ENCODE measurements at places on chromosomes 3 and 15.

DNA sequence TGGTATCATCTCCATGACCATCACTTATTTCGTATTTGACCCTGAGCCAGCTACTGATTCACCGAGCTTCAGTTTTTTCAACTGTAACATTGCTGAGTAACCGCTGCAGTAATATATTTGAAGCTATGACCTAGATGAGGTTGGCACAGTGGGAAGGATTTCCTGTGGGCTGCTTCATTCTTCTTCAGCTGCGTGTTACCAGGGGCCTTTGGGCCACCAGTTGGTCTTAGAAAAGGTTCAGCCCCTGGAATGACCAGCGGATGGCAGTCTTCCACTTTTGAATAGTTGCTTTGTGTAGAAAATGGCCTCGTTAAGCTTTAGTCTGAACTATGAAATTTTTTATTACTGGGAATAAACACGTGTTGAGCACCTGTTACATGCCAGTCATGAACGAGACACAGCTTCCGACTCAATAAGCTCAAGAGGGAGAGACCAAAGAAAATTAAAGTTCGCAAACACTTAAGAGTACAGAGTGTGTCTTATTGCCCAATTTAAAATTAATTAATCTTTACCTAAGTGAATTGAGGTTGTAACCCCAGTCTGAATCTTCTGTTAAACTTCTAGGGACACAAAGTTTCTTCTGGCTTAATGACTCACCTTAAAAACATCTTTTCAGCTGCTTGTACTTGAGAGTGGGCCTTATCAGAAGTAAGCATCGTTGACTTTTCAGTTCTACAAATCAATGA lies 57.6 kb upstream of the NR2E3 start:
- no peak for DNase-seq

GRCh38 chr3:47961815-47962606 lies 54.2 kb downstream of the MAP4 start:
- no peak for DNase-seq

DNA sequence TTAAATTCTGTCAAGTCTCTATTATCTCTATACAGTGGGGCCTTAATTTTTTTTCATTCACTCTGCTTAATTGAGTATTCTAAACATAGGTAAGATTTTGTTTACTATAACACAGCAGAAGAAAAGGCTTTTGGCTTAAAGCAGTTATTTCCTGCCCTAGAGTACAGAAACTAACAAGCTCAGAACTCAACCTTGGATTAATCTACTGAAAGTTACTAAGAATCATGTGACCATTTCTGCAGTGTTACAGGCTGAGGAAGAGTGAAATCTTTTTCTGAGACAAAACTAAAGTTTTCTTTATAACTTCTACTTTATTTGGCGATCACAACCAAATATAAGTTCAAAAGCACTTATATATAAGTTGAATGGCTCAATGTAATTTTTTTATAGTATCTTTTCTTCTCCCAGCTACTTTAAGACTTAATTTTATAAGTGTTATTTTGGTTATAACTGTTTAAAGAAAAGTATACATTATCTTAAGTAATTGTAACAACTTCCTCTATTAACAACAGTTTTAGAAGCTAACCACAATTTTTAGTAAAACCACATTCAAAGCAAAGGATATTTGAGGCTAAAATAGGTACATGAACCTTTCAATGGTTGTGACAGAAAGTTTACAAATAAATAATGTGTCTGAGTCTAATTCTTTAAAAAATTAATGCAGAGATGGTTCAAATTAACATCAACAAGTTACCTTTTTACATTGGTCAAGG lies 240.6 kb upstream of the NAALADL2 start:
- no peak for DNase-seq

- no peak for DNase-seq
These were observed 19.8 kb downstream of the TYRO3 start for GRCh38 chr15:41578736-41579383.

DNA sequence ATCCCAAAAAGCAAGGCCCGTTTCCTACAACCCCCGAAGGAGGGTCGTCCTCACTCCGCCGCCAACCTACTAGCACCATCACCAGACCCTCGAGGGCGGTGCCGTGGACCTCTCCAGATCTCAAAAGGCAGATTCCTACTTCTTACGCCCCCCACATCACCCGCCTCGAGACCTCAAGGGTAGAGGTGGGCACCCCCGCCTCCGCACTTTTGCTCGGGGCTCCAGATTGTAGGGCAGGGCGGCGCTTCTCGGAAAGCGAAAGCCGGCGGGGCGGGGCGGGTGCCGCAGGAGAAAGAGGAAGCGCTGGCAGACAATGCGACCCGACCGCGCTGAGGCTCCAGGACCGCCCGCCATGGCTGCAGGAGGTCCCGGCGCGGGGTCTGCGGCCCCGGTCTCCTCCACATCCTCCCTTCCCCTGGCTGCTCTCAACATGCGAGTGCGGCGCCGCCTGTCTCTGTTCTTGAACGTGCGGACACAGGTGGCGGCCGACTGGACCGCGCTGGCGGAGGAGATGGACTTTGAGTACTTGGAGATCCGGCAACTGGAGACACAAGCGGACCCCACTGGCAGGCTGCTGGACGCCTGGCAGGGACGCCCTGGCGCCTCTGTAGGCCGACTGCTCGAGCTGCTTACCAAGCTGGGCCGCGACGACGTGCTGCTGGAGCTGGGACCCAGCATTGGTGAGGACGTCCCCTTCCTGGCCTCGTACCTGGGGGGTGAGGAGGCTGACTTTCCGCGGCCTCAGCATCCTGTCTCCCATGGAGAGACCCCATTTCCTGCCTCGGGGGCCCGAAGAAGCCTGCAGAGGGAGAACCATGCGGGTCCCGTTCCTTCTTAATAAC lies at the start of gene MYD88:
Gene MYD88, plus strand, starts transcription at position 313 of the 842 bp plus-strand sequence. Its CDS starts 40 bp downstream, at position 353.
- DNase-seq: peak; percentile 51

DNA sequence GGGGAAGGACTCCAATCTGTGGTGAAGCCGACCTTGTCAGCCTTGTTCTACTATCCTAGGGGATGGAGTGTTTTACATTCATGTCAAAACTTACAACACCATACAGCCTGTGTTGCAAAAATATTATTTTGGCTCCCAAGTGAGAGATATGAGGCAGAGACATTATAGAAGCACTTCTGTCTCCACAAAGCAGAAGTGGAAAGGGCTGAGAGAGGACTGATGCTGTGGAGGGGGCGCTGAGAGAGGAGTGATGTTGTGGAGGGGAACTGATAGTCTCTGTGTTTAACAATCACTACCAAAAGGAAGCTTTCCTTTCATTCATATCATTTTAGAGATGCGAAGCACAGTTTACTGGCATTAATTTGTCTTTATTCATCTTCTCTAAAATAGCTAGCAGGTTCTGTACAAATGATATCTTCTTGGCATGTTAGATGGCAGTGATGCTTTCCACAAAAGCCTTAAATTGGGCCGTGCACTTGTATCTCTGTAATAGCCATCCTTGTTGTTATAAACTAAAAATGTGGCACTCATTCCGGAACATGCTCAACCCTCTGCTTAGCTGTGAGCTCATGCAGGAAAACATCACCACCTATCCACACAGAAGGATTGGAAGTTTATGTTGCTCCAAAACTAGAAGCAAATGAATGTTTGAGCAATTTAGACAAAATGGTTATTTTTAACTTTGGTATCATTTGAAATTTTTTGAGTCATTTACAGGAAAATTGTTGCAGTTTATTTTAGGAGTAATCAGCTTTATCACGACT lies 134.6 kb upstream of the TP63 start:
- no peak for DNase-seq

DNA sequence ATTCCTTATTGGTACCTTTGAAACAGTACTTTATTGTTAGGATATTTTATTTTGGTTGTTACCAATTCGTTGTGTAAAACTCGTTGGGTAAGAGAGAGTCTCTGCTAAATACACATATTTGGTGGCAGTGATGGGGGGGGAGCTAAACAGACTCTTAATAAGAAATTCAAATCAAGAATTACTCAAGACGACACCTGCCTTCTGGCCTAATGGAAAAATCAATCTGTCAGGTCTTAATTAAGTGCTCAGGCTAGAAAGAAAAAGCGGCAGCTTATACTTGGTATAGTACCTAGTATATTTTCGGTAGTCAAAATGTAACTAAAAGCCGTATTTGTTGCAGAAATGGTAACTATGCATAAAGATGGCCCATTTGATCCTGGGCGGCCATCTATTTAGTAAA lies 18.2 kb downstream of the FOXP1 start:
- DNase-seq: no peak

- DNase-seq: no peak
These were observed 506.5 kb downstream of the FOXP1 start for GRCh38 chr3:71077070-71077469.

GRCh38 chr3:104088738-104089137 lies 1278.0 kb upstream of the ALCAM start:
- DNase-seq: no peak

- no peak for DNase-seq
These were observed 3.2 kb downstream of the EHHADH start for GRCh38 chr3:185250653-185251052.

GRCh38 chr15:80780416-80781221 lies 1.4 kb downstream of the CEMIP start:
- peak; percentile 59 for DNase-seq

GRCh38 chr15:73146419-73146818 lies 94.2 kb downstream of the NEO1 start:
- no peak for DNase-seq

GRCh38 chr15:62940755-62941361 lies 101.7 kb upstream of the TPM1 start:
- DNase-seq: no peak

GRCh38 chr3:36075491-36075890 lies 304.8 kb upstream of the STAC start:
- no peak for DNase-seq

- DNase-seq: no peak
These were observed 82.1 kb upstream of the POMGNT2 start for GRCh38 chr3:43187836-43188479.

DNA sequence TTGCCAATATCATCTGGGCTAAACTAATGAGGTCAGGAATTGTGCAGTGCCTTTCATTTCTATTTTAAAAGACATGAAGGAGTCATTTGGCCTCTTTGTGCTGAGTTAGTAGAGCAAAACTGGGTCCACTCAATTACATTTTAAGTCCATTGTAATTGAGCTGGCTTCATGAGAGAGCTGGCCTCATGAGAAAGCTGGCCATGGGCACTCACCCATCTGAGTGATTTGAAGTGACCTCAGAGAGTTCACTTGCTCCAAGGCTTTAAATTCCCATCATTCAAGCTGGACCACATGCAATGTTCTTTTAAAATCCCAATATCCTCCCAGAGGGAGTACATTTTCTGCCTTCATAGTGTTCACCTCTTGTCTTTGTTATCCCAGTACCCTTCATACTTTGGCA lies 335.9 kb upstream of the WNT5A start:
- DNase-seq: no peak

- peak; percentile 16 for DNase-seq
These were observed 39.2 kb upstream of the POLR2M start for GRCh38 chr15:57667171-57667849.

DNA sequence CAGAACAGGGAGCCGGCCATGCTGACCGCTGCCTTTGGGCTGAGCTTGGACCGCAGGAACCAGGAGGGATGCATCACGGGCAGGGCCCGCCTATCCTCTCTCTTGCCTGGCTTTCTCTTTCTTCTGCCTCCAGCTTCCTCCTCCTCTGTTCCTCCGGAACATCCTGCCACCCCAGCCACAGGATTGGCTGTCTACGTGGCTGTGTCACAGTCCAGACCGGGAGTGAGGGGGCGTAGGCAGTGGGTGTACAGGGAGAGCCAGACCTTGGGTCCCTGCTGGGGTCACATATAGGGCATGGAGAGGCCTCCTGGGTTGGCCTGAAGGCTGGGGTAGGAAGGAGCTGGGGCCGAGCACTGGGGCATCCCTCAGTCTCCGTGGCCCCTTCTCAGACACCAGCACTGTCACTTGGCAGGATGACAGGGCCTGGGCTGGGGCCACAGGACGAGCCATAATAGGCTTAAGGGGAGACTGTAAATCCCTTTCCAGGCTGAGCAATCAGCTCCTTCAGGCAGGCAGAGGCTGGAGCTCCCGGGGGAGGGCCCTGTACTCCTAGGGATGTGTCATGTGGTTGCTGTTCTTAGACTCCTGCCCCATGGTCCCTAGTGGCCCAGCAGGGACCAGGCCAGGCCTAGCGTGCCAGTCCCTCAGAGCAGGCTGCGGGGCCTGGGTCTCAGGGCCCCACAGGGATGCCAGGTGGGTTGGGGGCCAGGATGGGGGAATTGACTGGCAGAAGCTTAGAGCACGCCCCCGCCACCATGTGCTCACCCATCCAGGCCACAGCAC lies 25.4 kb downstream of the LINGO1 start:
- DNase-seq: no peak

DNA sequence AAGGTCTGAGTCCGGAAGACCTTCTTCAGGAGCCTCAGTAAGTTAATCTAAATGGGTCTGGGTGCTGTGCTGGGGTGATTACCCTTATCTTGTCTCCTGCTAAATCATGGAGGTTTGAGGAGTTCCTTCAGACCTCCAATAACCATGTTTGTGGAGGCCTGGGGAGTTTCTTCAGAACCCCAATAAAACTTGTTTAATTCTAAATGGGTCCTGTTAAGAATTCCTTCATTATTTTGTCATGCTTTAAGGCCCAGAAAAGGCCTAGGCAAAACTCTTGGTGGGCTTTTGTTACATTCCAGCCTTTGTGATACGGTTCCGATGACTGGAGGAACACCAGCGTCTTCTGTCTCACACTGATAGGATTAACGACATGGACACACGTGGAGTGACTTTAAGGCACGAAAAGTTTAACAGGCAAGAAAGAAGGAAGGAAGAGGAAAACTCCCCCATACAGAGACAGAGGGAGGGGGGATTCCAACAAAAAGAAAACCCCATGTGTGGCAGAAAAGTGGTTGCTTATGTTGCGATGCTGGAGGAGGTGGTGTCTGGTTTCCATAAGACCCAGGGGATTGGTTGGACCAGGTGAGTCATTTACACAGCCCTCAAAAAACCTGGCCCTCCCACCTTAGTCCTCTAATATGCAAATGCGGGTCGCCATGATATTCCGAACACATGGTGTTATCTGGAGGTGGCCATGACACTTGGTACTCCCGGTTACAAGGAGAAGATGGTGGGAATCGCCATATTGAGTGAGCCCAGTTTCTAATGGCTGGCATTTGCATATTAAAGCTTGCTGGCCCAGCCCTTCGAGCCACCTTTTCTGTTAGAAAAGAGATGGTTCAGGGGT lies 72.6 kb upstream of the MFGE8 start:
- no peak for DNase-seq

DNA sequence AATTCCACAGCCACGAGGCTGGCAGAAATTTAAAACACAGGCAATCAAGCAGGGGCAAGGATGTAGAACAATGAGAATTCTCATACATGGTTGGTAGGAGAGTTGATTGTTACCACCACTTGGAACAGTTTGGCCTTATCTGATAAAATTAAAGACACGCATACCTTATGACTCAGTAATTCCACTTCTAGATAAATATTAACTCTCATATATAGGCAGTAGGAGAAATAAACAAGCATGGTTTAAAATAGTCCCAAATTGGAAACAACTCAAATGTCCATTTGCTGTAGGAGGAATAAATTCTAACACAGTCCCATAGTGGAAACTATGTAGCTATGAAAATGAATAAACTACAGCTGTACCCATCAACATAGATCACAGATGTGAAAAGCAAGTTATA lies 42.3 kb upstream of the USP3 start:
- DNase-seq: no peak
